ENCODE measurements at places on chromosomes 2 and 18. TPM values are rescaled to one million over a fixed set of nuclear protein-coding genes. Genes with fewer than 3 reads are reported as not detected.

- DNase-seq: no peak
These were observed 33.7 kb downstream of the G6PC2 start for GRCh38 chr2:168934826-168935225.

GRCh38 chr2:164522561-164522981, 98.7 kb downstream of the GRB14 start:
- no peak for DNase-seq

- DNase-seq: no peak
These were observed 178.3 kb upstream of the LRATD1 start for GRCh38 chr2:14454202-14454601.

UBE2F gene
- 52.9 TPM for total RNA-seq

GAREM1 gene
- 21.9 TPM for total RNA-seq

- no peak for DNase-seq
These were observed 23.9 kb upstream of the SPATA3 start for GRCh38 chr2:230972046-230972445.

GRCh38 chr2:38064801-38065501, 11.0 kb downstream of the CYP1B1 start:
- no peak for DNase-seq

GRCh38 chr2:208000701-208001395, 24.5 kb downstream of the PLEKHM3 start:
- no peak for DNase-seq

ANKRD62 gene
- total RNA-seq: 0.37 TPM

DNA sequence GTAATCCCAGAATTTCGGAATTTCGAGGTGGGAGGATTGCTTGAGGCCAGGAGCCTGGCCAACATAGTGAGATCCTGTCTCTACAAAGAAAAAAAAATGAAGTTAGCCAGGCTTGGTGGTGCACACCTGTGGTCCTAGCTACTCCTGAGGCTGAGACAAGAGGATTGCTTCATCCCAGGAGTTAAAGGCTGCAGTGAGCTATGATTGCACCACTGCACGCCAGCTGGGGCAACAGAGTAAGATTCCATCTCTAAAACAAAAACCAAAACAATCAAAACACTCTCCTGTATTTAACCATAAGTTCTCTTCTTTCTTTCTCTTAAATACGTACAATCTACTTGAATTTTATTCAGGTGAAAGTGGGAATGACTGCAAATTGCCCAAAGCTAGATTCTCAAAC, 33.8 kb upstream of the NEDD4L start:
- DNase-seq: no peak

IL1R2 gene
- 81.1 TPM for total RNA-seq

SLC14A1 gene
- 0.95 TPM for total RNA-seq

- no peak for DNase-seq
These were observed 173.1 kb downstream of the UXS1 start for GRCh38 chr2:106020821-106021661.

GRCh38 chr18:10739152-10739551, 213.3 kb downstream of the NAPG start:
- no peak for DNase-seq

DNA sequence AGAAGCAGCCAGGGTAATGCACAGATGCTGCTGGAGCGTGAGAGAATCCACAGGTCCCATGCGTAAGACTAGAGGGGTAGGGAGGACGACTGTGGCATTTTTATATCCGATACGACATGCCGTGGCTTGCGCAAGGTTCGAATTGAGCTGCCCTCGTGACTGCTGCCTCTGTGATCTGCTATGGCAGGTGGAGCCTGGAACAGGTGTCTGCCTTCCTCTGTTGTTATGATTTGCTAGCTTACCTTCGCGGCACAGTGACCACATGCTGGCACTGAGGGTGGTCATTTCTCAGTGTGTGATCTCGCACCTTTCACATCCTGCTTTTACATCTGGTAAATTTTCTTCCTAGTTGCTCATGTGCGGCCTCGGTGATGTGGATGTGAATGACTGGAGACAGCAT, 240.2 kb downstream of the ALPK2 start:
- DNase-seq: no peak

SAG gene
- total RNA-seq: not detected

ZEB2 gene
- 41.1 TPM for total RNA-seq

GRCh38 chr2:96135621-96136020, 2.7 kb downstream of the ASTL start:
- no peak for DNase-seq

SPP2 gene
- total RNA-seq: not detected

DNA sequence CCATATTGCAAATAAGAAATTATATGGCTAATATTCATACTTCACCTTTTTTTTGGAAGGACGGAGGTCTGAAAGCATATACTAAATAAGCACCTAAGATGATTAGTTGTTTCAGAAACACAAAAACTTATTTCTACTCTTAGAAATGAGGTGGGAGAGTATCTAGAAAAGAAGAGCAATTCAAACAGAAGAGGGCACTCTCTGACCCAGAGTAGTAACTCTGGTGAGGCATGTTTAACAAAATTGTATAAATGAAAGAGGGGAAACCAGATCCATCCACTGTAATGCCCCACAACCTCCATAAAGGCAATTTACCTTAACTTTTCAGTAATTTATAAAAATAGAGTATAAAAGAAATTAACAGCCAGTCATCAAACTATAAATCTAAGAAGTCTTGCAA, 669.6 kb upstream of the VRK2 start:
- no peak for DNase-seq

AKAIN1 gene
- total RNA-seq: not detected

KCNG2 gene
- total RNA-seq: not detected

GRCh38 chr2:43125090-43125998, 101.1 kb downstream of the ZFP36L2 start:
- no peak for DNase-seq

GPR75 gene
- 1.2 TPM for total RNA-seq

DNA sequence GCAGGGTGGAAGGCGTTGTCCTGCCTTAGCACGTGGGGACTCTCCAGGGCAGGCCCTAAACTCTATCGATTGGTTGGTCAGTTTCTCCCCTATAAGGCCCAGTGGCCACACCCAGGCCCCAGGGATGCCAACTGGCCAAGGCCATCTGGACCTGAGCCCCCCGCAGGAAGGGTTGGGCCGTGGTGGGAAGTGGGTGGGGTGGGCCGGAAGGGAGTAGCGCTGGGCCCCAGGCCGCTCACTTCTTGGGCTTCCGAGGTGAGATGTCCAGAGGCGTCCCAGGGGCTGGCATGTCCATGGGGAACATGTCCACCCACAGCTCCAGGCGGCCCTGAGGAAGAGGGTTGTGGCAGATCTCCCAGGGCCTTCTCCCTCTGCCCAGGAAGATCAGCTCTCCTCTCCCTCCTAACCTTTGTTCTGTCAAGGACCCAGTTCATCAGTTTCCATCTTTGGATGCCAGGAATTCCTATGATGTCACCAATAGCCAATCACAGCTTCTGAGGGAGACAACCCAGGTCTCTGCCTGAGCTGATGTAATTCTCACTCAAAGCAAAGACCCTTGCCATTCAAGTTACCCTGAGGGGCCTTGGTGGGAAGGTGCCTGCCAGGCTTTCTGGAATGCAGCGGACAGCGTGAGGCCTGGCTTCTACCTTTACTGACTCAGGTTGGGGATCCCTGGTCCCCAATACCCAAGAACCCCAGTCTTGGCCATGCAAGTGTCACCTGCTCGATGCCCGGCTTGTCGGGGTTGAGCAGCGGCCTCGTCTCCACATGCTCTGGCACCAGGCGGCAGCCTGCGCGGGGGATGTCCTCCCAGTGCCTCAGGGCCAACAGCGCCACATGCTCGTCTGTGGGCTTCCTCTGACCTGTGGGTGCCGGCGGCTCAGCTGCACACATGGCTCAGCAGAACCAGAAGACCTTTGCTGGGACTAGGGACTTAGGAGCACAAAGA, 14.4 kb downstream of the OTOF start:
- DNase-seq: no peak

- no peak for DNase-seq
These were observed 1.4 kb upstream of the ZFP36L2 start for GRCh38 chr2:43227830-43228281.

PARD3B gene
- total RNA-seq: 28.3 TPM

DNA sequence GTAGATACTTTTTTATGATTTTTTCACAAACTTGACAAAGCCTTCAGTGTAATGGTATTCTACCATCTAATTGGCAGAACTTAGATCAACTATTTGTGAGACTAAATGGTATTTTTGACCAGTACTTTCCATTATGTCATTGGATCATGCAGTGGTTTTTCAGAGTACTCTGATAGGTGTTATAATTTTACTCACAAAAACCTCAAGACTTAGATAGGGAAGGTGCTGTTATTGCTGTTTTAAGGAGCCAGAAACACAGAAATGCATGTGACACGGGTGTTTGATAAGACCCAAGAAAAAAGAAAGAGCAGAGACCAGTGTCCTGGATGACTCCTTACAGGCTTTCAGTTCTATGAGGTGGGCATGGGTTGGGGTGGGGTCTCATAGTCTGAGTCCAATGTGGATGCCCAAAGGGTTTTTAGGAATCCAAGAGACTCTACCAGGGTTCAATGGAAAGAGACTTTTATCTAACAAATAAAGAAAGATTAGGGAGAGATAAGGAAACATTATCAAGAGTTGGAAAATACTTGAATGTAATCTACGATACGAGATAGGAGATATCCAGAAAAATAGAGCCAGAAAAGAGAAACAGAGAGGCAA, 31.3 kb downstream of the SP140 start:
- no peak for DNase-seq

DNA sequence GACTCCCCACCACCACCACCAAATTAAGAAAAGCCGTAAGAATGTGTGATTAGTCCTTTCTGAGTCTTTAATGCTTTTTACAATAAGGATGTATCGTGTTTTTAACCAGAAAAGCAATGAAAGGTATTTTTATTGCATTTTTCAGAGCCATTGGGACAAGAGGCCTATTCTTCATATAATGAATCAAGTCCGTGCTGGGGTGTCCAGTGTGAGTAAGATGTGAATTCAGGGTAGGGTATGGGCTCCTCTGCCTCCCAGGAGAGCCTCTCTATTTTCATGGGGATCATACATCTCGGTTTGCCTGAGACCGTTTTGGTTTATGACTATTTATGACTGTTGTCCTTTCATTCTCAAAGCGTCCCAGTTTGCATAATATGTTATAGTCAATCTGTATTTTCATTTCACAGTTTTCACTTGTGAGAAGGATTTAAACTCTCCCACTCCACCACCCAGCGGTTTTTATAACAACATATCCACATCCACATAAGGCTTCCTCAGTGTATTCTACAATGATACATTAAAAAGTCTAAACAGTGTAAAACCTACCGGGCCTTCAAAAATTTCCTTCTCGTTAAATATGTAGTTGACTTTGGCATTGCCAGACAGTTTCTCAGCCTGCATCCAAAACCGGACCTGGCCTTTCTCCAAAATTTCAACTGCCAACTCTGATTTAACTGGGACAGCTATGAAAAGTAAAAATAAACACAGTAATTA, 80.8 kb upstream of the LPIN2 start:
- peak; percentile 66 for DNase-seq

RAB17 gene
- 51.3 TPM for total RNA-seq

DNA sequence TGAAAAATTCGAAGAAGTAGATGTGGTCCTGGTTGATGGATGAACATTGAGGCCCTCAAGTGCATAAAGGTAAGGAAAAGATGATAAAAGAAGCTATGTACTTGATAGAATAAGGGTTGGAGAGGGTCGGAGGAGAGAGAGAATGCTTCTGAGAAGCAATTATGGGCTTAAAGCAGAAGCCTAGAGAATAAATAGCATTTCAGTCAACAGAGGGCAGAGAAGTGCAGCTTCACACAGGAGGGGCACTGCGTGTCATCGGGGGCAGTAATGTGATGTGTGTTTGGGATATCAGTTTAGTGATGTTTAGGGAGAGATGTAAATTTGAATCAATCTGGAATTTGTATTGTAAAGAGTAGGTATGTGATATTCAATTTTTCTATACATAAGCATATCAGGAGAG, 334.5 kb downstream of the PIK3C3 start:
- DNase-seq: no peak

DNA sequence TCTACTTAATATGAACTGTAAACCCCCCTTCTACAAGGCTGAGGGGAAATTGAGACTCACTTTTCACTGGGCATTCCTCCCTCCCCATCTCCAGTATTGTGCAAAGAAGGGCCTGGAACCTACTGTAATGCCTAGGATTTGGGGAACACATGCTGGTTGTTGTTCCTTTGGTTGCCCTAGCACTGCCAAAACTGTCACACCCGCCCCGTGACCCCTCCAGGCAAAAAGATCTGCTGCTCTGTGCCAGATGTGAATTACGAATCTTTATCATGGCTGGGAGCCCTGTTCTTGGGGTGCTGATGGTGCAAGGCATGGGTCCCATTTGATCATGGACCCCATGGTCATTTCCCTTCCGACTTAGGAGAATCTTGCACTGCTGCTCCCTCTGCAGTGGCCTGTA, 95.4 kb downstream of the CABLES1 start:
- DNase-seq: no peak

- no peak for DNase-seq
These were observed 19.9 kb upstream of the FAM98A start for GRCh38 chr2:33619028-33619427.

GRCh38 chr2:91442246-91442905, 2750.9 kb downstream of the RPIA start:
- DNase-seq: peak; percentile 9

BCL2 gene
- 19.3 TPM for total RNA-seq

GRCh38 chr2:41377837-41378236, 670.0 kb upstream of the PKDCC start:
- DNase-seq: no peak

GRCh38 chr2:144924827-144925226, 404.9 kb upstream of the ZEB2 start:
- no peak for DNase-seq

DNA sequence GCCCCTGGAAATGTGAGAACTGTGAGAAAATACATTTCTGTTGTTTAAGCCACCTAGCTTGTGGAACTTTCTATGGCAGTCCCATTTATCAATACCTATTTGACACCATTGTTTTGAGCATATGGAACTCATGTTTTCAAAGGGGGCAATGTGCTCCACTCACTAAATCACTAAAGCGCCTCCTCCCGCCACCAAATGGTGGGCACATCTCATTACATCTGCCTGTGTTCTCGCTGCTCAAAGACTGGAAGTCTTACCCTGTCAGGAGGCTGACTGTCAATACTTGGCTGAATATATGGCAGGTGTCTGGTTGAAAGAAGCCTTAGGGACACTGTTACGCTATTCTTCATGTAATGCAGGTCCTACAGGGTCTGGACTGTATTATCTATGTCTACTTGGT, 767.7 kb downstream of the TSN start:
- DNase-seq: no peak

- no peak for DNase-seq
These were observed 182.0 kb downstream of the ZBTB7C start for GRCh38 chr18:48227206-48227605.

KCNG3 gene
- 3.3 TPM for total RNA-seq

- DNase-seq: no peak
These were observed 1267.1 kb downstream of the LRP1B start for GRCh38 chr2:140863713-140864112.

PROC gene
- total RNA-seq: 3.6 TPM

Measured in left colon (tissue), 2 donors.